ENCODE measurements at places on chromosomes 16 and 17.

DNA sequence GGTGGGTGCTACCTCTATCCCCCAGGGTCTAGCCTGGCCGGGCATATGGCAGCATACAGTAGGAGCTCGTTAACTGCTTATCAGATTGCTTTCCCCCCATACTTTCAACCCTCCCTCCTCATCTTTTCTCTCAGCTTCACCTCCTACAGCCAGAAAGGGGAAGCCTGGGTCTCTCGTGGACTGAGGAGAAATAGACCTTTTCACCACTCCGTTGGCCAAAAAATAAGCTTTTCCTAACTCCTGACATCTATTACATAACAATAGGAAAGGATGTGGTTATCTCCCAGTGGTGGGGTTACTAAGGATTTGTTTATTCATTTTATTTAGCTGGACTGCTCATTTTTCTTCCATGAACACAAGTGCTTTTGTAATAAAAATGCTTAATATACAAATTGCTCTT is 9.0 kb upstream of the CXCL16 start:
- no peak for DNase-seq

DNA sequence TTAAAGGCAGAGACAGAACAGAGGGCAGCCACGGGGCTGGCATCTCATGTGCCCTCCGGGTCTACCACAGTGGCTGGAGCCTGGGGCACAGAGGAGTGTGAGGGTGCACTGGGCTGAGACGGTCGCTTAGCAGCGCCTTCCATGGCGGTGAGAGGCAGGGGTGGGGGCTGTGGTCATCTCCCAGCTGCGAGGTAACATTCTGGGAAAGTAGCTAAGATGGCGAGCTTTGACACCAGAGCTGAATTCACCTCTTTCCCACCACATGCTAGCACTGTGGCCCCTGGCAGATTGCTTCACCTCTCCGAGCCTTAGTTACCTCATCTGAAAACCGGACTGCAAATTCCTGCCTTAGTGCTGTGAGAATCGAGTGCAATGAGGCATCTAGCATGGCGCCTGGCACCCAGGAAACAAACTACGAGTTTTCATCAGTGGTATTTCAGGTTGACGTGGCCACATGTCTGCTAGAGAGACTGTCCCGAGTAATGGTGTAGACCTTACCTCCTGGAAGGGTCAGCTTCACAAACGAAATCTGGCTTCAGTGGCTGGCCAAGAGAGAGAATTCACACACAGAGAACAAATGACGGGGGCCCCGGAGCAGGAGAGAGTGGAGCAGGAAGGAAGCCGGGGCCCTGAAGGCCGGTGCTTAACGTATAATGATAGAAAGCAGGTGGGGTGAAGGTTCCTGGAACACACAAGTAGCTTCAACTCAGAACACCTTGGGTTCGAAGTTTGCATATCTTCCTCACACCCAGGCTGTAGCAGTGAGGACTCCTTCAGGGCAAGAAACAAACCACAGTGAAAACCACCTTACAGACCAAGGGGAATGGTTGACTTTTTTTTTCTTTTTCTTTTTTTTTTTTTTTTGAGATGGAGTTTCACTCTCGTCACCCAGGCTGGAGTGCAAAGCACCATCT is 63.9 kb upstream of the RPH3AL start:
- no peak for DNase-seq

DNA sequence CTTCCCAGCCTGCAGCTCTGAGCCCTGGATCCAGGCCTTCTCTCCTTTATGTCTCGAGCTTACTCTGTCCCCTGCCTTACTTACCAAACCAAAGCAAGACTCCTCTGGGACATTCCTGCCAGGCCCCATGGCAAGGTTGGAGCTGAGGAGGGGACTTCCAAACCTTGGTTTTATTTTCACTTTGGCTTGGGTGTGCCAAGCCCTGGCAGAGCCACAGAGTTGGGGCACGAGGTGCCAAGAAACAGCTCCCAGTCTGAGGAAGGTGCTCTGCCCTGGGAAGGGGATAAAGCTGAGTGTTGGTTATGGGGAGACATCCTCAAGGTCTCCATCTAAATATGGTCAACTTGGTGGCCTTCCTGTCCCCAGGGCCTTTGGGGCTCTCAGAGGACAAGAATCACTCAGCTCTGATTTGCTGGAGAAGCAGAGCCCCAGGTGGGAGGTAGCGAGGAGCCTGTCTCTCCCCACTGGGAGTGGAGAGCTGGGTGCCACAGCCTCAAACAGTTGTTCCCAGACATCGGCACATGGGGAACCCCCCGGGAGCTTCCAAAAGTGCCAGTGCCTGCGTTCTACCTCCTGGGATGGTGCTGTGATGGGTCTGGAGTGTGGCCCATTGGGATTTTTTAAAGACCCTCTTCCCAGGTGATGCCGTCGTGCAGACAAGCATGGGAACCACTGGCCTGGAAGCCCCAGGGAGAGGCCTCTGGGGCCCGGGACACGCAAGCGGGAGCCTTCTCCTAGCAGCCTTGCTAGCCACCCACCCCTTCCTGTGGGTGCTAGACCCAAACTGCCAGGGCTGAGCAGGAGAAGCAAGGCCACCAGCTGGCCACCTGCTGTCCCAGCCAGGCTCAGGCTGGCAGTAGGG is 10.3 kb downstream of the NLRC5 start:
- no peak for DNase-seq

DNA sequence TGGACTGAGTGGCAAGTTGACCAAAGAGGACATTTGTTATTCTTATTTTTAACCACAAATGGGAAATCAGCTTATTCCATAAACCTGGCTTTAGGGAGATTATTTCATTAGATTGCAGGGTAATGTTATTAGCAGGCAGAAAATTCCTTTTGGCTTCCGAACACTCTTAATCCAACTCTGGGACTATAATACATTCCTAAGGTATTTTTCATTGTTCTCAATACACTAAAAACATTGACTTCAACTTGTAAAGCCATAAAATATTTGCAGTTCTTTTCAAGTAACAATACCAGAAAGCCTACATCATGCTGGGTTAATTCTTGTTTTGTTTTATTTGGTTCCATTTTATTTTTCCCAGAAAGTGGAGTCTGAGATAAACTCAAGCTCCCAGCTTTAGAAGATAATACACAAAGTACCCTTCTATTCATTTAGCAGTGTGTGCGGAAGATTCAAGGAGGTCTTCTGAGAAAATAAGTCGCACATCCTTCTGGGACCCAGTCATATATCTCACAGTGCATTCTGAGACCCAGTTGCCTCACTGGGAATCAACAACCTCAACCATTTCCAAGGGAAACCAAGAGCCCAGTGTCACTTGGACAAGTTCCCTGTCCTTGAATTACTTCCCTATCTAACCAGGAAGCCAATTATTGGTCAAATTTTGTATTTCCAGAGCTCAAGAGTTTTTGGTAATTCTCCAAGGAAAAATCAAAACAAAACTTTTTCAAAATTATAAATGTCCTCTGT is 389.6 kb upstream of the DYNLRB2 start:
- no peak for DNase-seq

- no peak for DNase-seq
Measured at GRCh38 chr17:28929787-28930186, 21.5 kb downstream of the PHF12 start.

- peak; percentile 85 for DNase-seq
Measured at GRCh38 chr16:14501331-14502255, 128.5 kb downstream of the PARN start.

- no peak for DNase-seq
Measured at GRCh38 chr17:77288115-77288619, 147.4 kb downstream of the SEC14L1 start.

GRCh38 chr16:11051879-11052808 is 107.8 kb downstream of the CLEC16A start:
- no peak for DNase-seq

GRCh38 chr17:15036238-15036637 is 228.9 kb downstream of the PMP22 start:
- no peak for DNase-seq

- DNase-seq: no peak
Measured at GRCh38 chr17:72474719-72475477, 354.1 kb downstream of the SOX9 start.

- no peak for DNase-seq
Measured at GRCh38 chr17:5797447-5798050, 213.2 kb upstream of the NLRP1 start.

DNA sequence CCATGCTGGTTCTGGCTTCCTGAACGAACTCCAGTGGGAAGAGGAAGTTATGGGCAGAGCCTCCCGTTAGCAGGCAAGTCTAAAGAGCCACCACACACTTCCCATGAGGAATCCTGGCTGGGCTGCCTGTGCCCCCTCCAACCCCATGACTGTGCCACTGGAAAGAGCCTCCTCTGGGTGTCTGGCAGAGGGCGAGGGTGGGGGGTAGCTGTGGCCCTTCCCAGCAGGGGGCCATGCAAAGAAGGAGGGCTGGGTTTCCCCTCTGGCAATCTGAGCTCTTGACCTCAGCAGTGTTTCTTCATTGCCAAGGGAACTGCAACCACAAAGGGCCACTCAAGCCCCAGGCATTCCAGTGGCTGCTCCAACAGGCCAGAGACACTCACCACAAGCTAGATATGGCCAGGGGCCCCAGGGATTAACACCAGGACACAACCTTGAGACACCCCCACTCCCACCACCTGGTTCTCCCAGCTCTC is 1.7 kb upstream of the RRAD start:
- DNase-seq: no peak

GRCh38 chr16:84714028-84714427 is 14.2 kb downstream of the USP10 start:
- DNase-seq: no peak

GRCh38 chr17:49646391-49647255 is 31.3 kb downstream of the SPOP start:
- DNase-seq: no peak

GRCh38 chr16:48081656-48082055 is 74.1 kb downstream of the ABCC12 start:
- DNase-seq: peak; percentile 17

GRCh38 chr16:17396762-17397498 is 73.8 kb downstream of the XYLT1 start:
- DNase-seq: no peak

- DNase-seq: no peak
Measured at GRCh38 chr17:8455665-8456209, 20.1 kb downstream of the NDEL1 start.

DNA sequence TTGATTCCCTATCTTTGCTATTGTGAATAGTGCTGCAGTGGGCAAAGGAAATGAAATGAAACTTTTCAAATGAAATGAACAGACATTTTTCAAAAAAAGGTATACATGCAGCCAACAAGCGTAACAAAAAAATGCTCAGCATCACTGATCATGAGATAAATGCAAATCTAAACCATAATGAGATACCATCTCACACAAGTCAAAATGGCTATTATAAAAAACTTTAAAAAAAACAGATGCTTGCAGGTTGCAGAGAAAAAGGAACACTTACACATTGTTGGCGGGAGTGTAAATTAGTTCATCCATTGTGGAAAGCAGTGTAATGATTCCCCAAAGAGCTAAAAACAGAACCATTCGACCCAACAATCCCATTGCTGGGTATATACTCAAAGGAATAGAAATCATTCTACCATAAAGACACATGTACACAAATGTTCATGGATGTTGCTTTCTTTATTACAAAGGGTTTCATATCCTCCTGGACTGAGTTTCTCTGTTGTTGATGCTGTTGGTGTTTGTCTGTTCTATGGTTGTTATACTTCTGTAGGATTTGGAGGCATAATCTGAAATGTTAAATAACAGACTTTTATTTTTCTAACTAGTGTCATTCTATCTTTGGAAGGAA is 99.3 kb upstream of the SOX9 start:
- DNase-seq: no peak

DNA sequence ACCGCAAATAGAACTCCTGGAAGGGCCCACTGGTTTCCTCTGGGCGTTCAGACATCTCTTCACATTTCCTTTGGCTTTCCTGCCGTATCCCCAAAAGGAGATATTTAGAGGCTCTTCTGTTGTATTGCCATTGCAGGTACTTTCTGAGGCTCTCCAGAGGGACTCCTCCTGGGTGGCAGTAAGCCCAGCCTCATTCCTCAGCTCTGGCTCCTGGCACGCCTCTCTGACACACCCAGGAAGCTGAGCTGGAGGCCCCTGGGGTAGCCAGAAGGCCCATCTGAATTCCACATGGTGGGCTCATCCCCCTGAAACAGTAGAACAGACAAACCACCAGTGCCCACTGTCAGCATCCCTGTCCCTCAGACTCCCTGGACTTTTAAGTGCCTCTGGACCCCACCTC is 206.7 kb downstream of the PARN start:
- DNase-seq: no peak

- DNase-seq: no peak
Measured at GRCh38 chr16:553601-554296, 6.4 kb upstream of the PRR35 start.

GRCh38 chr17:1351971-1352370 is 48.1 kb downstream of the YWHAE start:
- no peak for DNase-seq

DNA sequence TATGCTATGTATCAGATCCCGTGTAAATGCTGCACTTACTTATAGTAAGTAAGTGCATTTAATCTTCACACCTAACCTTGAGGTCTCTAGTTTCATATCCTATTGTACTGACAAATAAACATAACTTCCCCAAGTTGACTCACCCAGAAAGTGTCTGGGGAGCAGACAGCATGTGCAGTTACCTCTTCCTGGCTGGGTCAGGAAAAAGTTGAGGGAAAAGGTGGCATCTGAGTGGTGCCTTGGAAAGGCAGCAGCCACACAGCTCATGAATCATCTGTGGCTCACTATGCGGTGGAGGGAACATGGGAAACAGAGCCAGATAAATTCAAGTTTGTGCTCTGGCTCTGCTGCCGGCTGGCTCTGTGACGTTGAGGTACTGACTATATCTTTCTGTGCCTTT is 382.0 kb upstream of the DYNLRB2 start:
- DNase-seq: peak; percentile 7

DNA sequence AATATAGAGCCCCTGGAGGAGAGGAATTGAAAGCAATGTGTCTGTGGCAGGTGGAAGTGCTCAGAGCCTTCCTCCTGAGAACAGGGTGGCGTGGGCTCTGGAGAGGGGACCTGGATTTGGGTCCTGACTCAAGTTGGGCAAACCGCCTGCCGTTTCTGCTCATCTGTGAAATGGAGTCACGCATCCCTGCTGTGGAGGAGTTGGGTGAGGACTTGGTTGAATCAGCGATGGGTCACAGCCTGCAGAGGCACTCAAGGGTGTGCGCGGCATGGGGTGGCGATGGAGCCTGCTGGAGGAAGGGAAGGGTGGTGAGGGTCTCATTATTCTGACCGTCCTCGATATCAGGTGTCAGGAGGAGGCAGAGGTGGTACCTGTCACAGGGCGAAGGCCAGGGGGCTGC is 3.1 kb downstream of the ADAD2 start:
- no peak for DNase-seq

- peak; percentile 50 for DNase-seq
Measured at GRCh38 chr17:50289991-50290702, 15.9 kb downstream of the TMEM92 start.

All from pons (tissue), 1 donor.